K562 (cell line): ENCODE measurements at places on chromosomes 4 and X.

DNA sequence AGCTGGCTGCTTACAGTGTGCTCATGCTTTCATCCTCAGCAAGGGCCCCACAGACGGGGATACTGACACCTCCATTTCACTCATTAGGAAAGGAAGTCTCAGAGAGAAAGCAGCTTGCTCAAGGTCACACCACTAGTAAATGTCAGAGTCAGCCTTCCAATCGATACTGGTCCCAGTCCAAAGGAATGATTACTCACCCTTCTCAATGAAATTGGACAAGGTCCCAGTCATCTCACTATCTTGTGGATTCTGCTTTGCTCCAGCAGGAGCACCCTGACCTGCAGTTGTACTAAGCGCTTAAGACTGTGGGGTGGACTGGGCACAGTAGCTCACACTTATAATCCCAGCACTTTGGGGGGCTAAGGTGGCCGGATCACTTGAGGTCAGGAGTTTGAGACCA, 132.2 kb upstream of the SLC34A2 start:
- DNase-seq, result no peak

- DNase-seq, result no peak
These were observed 7.3 kb downstream of the TSR2 start for GRCh38 chrX:54447461-54447860.

- DNase-seq, result peak; percentile 22
These were observed 78.0 kb downstream of the CHRNA9 start for GRCh38 chr4:40412866-40413795.

GRCh38 chr4:807792-808191, 18.1 kb downstream of the CPLX1 start:
- no peak for DNase-seq
